ENCODE measurements at places on chromosomes 5 and 9. TPM values are rescaled to one million over a fixed set of nuclear protein-coding genes. Genes with fewer than 3 reads are reported as not detected.

DNA sequence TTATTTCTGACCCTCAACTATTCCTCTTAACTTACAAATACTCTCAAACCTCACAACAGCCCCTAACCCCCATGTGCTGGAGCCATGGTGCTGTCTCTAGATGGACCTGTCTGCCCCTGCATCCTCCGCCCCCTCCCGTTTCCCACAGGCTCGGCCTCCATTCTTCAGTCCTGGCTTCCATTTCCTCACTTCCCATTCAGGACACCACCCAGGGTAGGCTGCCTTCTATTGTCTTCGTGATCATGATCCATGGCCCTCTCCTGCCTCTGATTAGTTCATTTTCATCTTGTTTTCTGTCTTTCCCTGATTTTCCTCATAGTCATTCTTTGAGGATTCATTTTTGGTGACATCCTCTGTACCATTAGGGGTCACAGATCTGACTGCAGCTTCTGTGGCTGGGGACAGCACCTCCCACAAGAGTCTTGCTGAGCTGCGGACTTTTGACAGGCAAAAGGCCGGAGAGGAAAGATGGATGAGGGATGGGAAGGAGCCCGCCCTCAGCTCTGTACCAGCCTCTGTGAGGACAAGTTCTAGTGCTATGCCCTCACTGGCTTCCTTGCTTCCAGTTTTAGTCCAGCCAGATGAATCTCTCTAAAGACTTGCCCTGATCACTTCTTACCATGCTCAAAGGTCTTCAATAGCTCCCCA is 255.8 kb downstream of the NTRK2 start:
- DNase-seq, result no peak

DNA sequence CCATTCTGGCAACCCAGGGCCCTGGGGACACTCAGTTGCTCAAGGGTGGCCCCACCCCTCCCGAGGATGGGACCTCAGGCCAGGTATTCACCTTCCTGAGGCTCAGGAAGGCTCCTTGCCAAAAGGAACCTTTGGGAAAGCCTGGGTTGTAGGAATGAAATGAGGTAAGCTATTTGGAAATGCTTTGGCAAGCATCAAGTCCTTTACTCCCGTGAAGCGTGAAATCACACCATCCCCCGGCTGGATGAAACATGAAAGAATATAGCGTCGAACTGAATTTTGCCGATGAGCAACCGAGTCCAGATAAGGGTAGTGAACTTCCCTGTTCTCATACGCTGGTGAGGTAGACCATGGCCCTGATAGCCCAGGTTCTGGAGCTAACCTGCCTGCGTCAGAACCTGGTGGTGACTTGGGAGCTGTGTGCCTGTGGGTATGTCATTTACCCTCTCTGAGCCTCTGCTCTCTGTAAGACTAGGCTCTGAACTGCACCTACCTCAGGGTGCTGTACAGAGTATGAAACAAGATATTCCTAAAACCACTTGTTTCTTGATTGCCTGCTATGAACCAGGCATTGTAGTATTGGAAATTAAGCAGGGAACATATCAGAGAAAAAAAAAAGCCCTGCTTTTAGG is 105.3 kb upstream of the BOD1 start:
- no peak for DNase-seq

Gene CRHBP
- 5.9 TPM for total RNA-seq

Gene CNTLN
- 13.3 TPM for total RNA-seq

Gene NR6A1
- 1.2 TPM for total RNA-seq

DNA sequence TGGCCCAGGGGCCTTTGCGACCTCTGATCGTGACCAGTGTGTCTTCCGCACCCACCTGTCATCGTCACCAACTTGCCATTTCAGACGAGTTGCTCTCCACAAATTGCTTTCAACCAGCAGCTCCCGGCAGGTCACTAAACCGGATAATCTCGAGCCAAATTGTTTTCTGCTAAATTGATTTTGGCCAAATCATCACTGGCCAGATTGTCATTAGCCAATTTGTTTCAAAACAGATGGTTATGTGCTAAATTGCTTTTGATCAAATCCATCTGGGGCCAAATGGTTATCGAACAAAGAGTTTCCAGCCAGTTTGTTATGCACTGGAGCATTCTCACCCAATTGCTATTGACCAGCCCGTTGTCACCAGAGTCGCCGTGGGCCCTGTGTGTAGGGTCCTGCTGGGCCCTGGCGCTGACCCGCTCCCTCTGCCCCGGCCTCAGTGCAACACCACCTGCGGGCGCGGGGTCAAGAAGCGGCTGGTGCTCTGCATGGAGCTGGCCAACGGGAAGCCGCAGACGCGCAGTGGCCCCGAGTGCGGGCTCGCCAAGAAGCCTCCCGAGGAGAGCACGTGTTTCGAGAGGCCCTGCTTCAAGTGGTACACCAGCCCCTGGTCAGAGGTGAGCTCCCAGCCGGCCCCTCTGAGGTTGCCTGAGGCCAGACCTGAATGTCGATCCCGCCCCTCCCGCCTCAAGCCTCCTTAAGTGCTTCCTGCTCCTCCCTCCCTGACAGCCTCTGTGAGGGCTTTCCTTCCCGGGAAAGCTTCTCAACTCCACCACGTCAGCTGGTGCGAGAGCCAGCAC is 35.6 kb downstream of the ADAMTSL2 start:
- DNase-seq, result no peak

GRCh38 chr5:105101577-105101976 is 1539.0 kb upstream of the NUDT12 start:
- no peak for DNase-seq

- DNase-seq, result no peak
Measured at GRCh38 chr5:12623408-12623807, 719.2 kb upstream of the CTNND2 start.

Gene ACTBL2
- not detected for total RNA-seq

DNA sequence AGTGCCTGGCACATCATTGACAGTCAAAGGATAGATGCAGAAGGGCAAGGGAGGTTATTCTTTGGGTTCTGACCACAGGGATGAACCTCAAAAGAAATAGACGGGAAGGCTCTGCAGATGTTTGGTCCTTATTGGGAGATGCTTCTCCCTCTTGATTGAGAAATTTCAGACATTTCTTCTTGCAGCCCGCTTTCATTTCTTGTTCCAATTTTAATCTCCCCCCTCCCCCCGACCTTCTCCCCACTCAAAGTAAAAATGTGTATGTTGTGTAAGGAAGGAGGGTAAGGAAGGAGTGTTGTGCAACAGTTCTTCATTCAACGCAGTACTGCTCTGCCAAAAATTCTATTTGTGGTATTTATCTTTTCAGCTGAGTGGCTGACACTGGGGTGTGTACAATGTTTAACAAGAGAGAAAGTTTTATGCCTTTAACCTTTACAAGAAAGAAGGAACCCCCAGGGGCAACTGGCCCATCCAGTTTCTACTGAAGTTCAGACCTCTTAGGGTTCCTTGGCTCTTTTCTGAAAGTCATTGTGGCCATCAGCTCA is 46.3 kb upstream of the TNFSF15 start:
- no peak for DNase-seq

Gene GRIN3A
- total RNA-seq, result 1.5 TPM

GRCh38 chr5:73443829-73444498 is 4.6 kb downstream of the FOXD1 start:
- DNase-seq, result no peak

DNA sequence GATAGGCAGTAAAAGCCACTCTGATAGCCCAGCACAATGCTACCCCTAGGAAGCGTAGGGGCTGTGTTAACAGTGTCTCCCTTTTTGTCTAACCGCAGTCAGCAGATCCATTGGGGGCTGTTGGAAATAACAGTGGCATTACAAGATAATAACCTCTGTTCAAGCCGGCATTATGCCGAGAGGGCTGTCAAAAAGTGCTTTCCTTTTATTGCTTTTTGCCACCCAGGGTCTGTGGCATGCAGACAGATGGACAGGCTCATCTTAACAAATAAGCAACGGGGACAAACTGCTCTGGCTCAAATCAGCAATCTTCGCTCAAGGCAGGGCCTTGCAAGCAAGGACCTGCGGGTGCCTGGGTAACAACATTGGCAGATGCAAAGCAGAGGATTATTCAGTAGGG is 123.3 kb downstream of the TLR4 start:
- no peak for DNase-seq

- DNase-seq, result no peak
Measured at GRCh38 chr9:6827439-6828145, 69.8 kb downstream of the KDM4C start.

DNA sequence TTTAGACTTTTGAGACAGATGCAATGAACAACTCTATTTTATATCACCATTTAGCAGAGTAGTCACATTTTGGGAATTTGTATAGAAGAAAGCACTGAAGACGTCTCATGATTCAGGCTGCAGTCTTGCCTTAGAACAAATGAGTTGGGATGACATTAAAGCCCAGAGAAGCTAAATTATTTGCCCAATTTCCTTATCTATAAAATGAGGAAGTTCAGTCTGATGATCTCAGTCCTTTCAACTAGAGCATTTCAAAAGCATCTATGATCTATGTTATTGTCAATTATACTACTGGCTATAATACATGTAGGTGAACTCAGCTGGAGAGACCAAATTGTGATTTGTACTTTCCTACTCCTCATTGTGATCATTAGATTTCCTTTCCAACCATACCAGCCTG is 154.1 kb downstream of the OSTF1 start:
- no peak for DNase-seq

DNA sequence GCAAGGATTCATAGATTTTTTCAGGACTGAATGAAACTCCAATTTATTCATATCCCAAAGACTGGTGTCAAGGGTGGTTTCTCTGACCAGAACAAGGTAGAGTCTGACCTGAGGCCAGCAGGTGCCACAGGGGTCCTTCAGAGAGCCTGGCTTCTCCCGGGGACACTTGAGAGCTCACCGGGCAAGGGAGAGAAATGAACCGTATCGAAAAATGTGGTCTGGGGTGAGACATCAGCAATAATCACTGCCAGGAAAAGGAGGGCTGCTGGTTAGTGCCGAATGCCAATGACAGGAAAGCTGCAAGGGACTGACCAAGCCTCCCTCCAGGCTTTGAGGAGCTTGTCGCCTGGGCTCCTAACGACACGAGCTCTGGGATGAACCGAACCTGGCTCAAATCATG is 142.7 kb downstream of the TTLL11 start:
- DNase-seq, result no peak

GRCh38 chr5:165714598-165714997 is 2209.2 kb downstream of the MAT2B start:
- no peak for DNase-seq

Gene FRMD3
- total RNA-seq, result 13.8 TPM

GRCh38 chr9:110768886-110769285 is 100.3 kb downstream of the MUSK start:
- DNase-seq, result no peak

Gene SPINK13
- not detected for total RNA-seq

DNA sequence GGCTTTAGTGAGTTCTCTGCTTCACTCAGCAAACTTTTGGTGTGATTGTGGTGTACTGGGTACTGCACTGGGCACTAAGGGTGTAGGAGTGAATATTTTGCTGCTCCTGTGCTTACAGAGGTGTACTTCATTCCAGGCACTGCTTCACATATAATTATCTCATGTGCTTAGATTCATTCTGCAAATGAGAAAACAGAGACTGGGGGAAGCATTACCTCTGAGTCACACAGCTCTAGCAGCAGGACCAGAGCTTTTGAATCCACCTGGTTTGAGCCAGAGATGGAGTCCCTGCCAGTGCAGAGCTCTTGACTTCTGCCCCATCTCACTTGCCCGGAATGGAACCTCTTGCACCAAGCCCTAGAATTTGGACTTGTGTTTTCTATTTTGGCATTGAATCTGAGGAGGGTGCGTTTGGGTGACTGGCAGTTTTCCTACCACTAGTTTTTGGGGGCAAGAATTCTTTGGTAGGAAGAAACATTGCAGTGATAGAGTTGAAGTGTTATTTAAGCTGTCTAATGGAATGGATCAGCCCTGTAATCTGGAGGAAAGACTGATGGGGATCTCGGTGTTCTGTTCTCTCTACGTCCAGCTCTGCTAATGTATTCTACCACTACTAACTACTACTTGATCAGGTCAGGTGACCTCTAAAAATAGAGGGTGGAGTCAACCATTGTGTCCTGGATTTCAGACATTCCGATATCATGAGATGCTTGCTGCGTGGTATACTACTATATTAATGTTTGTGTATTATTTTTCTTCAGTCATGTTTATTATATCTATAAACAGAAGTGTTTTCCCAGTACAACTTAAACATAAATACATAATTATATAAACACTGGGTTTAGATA is 2.5 kb downstream of the ARHGAP26 start:
- no peak for DNase-seq

GRCh38 chr5:103375350-103375749 is 116.8 kb downstream of the MACIR start:
- DNase-seq, result no peak
